HFFc6 (cell line): ENCODE measurements at places on chromosomes 7 and 10.

- no peak for DNase-seq
Observed at GRCh38 chr10:70909326-70909935, 21.1 kb upstream of the PCBD1 start.

- DNase-seq: no peak
Observed at GRCh38 chr7:4169455-4169854, 512.6 kb upstream of the FOXK1 start.

- no peak for DNase-seq
Observed at GRCh38 chr10:45580371-45581215, 92.0 kb downstream of the ZFAND4 start.

DNA sequence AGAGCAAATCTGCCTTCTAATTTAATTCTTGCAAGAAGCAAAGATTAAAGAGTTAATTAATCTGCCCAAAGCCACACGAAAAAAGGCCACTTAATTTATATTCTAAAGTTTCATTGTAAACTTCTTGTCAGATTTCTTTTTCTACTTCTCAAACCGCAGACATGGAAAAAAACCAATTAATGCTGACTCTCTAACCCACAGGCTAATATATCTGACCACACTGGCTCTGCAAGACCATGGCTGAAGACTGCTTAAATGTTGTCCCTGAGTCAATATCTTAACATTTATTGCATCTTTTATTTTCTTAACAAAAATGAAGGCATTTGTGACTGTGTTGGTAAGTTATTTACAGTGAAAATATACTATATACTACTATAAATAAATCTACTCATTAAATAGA is 234.0 kb upstream of the SP8 start:
- no peak for DNase-seq

DNA sequence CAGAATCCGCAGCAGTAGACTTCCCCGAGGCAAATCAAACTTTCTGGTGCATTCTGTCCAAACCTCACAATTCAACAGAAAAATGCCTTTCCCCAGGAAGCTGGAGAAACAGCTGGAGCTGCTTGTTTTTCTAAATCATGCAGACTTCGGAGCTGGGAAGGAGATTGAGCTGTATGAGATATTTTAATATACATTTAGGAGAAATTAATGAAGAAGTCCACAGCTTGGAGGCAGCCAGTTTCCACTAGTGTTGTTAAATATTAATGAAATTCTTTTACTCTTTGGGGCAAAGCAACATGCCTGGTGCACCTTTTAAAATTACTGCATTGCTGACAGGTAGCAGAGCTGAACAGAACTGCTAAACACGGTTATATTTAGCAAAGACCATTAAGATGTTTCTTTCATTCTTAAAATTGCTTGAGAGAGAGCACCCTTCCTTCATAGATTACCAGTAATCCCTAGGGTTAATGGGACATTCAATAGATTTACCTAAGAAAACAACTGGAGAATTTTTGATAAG is 566.4 kb downstream of the SORCS3 start:
- no peak for DNase-seq

- DNase-seq: no peak
Observed at GRCh38 chr10:87053111-87053510, 33.0 kb downstream of the FAM25A start.
